ENCODE measurements at places on chromosomes 2 and 18. TPM values are rescaled to one million over a fixed set of nuclear protein-coding genes. Genes with fewer than 3 reads are reported as not detected.

GRCh38 chr2:196079052-196079451, 10.4 kb upstream of the DNAH7 start:
- DNase-seq = no peak

The HOXD4 gene
- total RNA-seq = not detected

GRCh38 chr2:74815941-74816340, 18.0 kb upstream of the HK2 start:
- DNase-seq = no peak

The INPP5D gene
- not detected for total RNA-seq

GRCh38 chr2:95024371-95024770, 1.1 kb upstream of the MAL start:
- no peak for DNase-seq

The IL37 gene
- 3.1 TPM for total RNA-seq

The SLC4A5 gene
- not detected for total RNA-seq

The LBX2 gene
- 0.95 TPM for total RNA-seq

GRCh38 chr2:122009561-122009960, 254.1 kb downstream of the TSN start:
- no peak for DNase-seq

The TMEM247 gene
- not detected for total RNA-seq

The FEV gene
- total RNA-seq = not detected

GRCh38 chr2:137837830-137838229, 126.4 kb upstream of the HNMT start:
- DNase-seq = peak; percentile 9

DNA sequence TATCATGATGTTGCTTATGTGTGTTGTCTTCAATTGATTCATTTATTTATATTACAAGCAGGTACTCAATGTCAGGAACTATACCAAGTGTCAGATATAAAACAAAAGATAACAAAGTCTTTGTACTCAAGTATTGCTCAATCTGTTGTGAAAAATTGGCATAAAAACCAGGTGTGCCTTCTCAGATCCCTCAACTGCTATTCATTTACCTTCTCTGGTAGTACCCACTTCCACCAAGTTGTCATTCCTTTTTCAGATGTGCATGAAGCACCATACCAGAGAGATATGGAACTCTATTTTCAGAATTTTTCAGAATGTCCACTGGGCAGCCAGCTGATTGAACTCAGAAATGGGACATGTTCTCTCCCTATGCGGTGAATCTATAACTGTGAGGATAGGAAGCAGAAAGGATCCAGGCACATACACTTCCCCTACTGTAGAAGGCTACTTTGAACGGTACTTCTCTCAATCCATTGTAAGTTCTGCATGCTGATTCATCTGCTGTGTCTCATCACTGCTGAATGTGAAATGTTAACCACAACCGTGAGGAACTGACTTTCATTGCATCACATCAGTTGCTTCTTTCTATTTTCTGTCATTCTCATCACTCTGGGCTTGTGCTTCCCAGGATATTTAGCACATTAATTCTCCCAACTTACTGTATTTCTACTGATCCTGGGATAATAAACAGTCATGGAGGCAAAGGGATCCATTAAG, 1621.3 kb downstream of the SUCLG1 start:
- DNase-seq = peak; percentile 1

The SERPINB13 gene
- not detected for total RNA-seq

- DNase-seq = no peak
These were observed 19.4 kb upstream of the KCNG2 start for GRCh38 chr18:79778291-79778791.

The FLACC1 gene
- 0.26 TPM for total RNA-seq

The RAPGEF4 gene
- not detected for total RNA-seq

The THSD7B gene
- total RNA-seq = not detected

GRCh38 chr18:75360215-75360614, 67.3 kb downstream of the SMIM21 start:
- no peak for DNase-seq

GRCh38 chr2:158775273-158776027, 19.7 kb upstream of the DAPL1 start:
- no peak for DNase-seq

DNA sequence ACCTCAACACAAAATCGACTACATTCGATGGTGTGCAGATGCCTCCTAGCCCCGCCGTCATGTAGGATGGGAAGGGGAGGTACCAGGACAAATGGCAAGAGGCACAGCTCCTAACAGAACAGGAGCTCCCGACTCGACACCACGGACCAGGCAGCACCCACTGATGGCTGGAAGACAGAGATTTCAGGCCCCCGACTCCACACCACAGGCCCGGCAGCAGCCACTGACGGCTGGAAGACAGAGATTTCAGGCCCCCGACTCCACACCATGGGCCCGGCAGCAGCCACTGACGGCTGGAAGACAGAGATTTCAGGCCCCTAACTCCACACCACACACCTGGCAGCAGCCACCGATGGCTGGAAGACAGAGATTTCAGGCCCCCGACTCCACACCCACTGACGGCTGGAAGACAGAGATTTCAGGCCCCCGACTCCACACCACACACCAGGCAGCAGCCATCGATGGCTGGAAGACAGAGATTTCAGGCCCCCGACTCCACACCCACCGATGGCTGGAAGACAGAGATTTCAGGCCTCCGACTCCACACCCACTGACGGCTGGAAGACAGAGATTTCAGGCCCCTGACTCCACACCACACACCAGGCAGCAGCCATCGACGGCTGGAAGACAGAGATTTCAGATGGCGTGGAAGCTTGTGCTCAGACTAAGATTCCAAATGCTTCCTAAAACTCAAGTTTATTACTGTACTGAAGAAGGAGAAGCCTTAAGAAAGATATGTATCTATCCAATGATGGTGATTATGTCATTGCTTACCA, 135.5 kb downstream of the EIPR1 start:
- DNase-seq = no peak

The DOK6 gene
- total RNA-seq = 11.2 TPM

The C2orf15 gene
- not detected for total RNA-seq

The ARHGAP15 gene
- total RNA-seq = not detected

- no peak for DNase-seq
These were observed 64.5 kb downstream of the LYPD1 start for GRCh38 chr2:132605236-132606180.

GRCh38 chr2:152454371-152454770, 119.4 kb downstream of the FMNL2 start:
- DNase-seq = no peak

DNA sequence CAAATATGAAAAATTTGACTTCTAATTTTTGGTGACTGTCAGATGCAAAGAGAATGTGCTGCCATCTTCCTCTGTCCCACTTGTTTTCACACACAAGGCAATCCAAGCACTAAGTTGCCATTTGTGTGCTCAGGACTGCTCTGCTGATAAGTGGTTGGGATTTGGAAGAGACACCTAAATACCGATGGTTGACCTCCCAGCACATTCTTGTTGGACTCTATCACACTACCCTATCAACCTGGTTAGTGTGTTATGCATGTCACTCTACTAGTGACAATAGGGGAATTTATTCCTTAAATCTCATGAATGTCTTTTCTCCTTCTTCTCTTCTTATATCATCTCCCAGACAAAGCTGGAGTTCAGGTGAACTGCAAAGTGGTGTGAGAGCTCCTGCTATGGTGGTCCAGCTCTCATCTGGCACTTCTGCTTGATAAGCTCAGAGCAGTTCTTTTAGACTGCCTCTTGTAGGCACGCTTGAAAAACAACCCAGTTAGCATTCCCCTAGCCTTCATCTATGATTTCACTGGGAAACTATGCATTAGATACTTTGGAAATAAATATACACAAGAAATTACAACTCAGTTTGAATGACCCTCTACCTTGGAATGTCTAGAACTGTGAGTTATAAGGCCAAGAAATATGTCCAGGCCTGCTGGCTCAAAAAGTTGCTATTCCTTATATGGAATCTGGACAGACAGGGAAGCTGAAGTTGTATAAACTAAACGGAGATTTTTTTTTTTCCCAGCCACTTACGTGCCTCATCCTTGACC, 404.8 kb downstream of the MEIS1 start:
- DNase-seq = peak; percentile 75

GRCh38 chr2:214676421-214677089, 132.9 kb downstream of the BARD1 start:
- DNase-seq = no peak

DNA sequence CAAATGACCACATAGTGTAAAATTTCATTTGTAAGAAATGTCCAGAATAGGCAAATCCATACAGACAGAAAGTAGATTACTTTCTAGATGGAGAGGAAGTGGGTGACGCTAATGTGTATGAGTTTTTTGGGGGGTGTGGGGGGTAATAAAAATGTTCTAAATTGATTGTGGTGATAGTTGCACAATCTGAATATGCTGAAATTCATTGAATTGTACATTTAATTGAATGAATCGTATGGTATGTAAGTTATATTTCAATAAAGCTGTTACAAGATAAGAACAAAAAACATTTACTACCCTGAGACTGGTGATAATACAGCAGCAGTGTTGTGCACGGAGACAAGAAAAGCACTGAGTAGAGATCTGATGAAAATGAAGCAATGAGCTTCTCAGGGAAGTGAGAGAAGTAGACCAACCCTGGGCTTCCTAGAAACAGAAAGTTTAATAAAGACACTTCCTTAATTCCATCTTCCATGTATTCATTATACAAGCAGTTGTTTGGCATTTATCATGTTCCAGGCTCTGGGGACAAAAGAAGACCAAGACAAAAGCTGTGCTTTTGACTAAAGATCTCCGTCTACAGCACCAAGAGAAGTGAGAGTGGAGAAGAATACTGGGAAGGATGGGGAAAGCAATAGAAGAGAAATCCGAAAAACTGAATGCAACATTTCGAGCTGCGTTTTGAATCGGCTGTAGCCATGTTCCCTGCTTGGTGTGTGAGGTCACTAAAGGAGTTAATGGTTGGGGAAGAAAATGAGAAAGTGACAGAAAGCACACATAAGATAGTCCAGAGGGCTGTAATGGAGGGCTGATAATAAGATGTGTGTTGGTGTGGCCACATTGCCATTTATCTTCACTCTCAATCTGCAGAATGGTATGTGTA, 1.8 kb upstream of the PDE11A start:
- no peak for DNase-seq

The GREB1 gene
- 3.1 TPM for total RNA-seq

DNA sequence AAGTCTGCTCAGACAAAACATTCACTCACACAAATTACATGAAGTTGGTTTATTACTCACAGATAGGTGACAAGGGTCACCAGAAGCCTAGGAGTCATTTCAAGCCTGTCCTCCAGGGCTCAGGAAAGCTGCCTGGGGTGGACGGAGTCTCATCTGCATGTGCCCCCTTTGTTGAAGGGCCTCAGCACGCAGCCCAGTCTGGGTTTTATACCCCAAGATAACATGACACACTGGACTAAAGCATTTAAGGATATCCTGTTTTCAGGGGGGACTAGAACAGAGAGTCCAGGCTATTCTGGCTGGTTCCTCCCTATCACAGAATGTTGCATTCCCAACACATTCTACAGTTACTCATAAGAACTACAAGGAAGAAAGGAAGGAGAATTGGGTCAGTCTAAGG, 164.7 kb downstream of the MREG start:
- no peak for DNase-seq

DNA sequence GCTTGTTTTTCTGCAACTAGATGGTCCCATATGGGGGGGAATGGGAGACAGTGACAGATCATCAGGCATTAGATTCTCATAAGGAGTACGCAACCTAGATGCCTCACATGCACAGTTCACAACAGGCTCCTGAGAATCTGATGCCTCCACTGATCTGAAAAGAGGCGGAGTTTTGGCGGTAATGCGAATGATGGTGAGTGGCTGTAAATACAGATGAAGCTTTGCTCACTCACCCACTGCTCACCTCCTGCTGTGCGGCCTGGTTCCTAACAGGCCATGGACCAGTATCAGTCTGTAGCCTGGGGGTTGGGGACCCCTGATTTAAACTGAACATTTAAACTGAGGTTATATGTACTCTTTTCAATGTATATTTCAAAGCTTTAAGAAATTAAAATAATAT, 40.7 kb downstream of the SOS1 start:
- peak; percentile 6 for DNase-seq

The E2F6 gene
- 20.8 TPM for total RNA-seq

The NOSTRIN gene
- 0.35 TPM for total RNA-seq

The LIMS4 gene
- 0.26 TPM for total RNA-seq

The SLC38A11 gene
- not detected for total RNA-seq

The IL18RAP gene
- not detected for total RNA-seq

DNA sequence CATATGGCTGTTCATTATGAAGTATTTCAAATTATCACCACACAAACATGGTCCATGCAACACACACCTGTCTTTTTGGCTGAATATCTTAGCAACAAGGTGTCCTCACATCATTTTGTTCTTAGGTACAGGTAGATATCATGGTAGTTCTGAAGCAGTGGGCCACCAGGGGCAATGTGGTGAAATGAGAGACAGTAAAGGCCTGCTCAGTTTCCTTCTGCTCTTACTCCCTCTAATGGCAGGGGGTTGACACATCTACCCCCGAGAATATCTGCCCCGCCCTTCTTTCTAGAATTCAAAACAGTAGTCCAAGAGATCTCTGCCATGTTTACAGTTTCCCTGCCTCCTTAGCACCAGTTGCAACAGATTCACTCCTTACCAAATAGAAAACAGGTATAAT, 147.0 kb upstream of the KLHL14 start:
- DNase-seq = no peak

All from MG63 (cell line).